Left kidney (tissue), 8 donors: ENCODE measurements at places on chromosomes 7 and 10. TPM values are rescaled to one million over a fixed set of nuclear protein-coding genes. Genes with fewer than 3 reads are reported as not detected.

GRCh38 chr10:55426138-55426537 lies 625.1 kb upstream of the PCDH15 start:
- DNase-seq, result no peak

GRCh38 chr10:20598590-20598989 lies 298.5 kb downstream of the NEBL start:
- no peak for DNase-seq

GRCh38 chr7:116150588-116150987 lies 59.8 kb upstream of the TES start:
- no peak for DNase-seq

KCNMA1 gene
- polyA plus RNA-seq, result 3.6 TPM

- no peak for DNase-seq
Observed at GRCh38 chr10:116919164-116919563, 69.9 kb downstream of the ENO4 start.

DNA sequence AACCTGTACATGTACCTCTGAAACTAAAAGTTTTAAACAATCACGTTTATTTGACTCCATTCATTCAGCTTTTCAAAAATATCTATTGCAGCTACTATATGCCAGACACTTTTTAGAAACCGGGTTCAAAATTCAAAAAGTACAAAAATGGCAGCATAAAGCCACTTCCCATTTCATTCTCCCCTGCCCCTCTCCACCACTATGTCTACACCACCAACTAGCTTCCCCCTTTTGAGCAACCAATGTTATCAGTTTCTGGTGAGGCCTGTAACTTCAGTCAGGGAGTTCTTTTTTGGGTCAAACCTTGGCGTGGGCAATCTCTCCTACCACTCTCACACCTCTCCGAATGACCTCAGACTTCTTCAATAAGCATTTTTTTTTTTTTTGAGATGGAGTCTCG lies 11.5 kb upstream of the HHEX start:
- no peak for DNase-seq

GRCh38 chr7:140828741-140829140 lies 96.0 kb downstream of the BRAF start:
- no peak for DNase-seq

DNA sequence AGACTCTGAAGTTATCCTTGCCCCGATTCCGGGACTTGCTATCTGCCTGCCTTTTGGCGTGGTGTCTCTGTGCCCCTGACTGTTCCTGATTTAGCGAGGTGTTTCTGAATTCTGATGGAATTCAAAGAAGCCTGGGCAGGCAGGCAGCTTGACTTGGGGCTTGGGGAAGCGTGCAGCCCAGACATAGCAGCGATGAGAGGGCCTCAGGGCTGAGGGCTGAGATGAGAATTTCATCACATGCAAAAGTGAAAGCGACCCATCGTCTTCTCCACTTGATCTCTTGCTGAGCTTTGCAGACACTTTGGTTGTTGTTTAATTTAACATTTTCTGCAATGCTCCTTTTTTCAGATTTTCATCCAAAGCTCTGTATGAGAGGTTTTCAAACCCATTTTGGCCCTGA lies 57.8 kb downstream of the TCF7L2 start:
- DNase-seq, result no peak

DNA sequence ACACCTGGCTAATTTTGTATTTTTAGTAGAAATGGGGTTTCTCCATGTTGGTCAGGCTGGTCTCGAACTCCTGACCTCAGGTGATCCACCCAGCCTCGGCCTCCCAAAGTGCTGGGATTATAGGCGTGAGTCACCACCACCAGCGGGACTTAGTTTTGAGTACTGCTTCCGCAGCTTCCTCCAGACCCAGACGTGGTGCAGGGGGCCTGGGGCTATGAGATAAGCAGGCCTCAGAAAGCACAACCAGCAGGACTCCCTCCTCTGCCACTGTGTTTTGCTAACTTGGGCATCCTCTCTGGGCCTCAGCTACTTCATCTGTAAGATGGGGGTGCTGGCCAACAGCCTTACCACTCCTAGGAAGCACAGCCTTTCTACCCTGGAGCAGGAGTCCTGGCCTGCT lies 37.8 kb downstream of the GOLGA7B start:
- DNase-seq, result no peak
